ENCODE measurements at places on chromosomes 11 and 22. TPM values are rescaled to one million over a fixed set of nuclear protein-coding genes. Genes with fewer than 3 reads are reported as not detected.
A peak's percentile ranks its signal among the peaks of the same experiment; 100 is the strongest.

Gene RNF121
- 18.6 TPM for total RNA-seq

Gene AQP11
- total RNA-seq = 4.3 TPM

Gene RIC3
- 5.6 TPM for total RNA-seq

Gene SMTNL1
- not detected for total RNA-seq

Gene ABCG4
- 0.06 TPM for total RNA-seq

- DNase-seq = no peak
Measured at GRCh38 chr11:11533751-11534150, 88.1 kb downstream of the GALNT18 start.

GRCh38 chr22:32828150-32828549, 26.6 kb downstream of the TIMP3 start:
- DNase-seq = no peak

GRCh38 chr11:68838572-68838964, 3.1 kb downstream of the CPT1A start:
- DNase-seq = no peak

DNA sequence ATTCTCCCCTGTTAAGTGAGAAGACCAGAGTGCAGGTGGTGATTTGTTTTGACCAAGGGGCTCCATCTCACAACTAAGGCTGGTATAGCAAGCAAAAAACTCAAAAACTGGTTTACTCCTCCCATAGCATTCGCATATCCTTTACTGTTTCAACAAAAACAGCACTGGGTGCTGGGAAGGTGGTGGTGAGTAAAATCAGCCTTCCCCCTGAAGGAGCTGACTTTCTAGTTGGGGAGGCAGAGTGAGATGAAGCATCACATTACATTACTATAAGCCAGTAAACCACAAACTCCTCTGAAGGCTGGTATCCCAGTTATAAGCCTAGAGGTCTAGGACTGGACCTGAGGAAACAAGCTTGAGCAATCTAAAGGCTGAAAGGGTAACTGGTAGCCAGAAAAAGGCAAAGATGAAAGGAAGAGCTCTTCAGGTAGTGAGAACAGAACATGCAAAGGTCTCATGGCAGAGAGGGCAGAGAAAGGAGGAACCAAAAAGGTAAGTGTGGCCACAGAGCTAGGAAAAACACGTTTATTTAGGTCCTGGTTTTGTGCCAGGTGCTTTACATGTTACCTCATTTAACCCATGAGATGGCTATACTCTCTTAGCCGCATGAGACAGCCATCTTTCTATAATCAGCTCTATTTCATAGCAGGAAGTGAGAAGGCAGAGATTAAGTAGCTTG, 22.3 kb downstream of the TMEM123 start:
- no peak for DNase-seq

DNA sequence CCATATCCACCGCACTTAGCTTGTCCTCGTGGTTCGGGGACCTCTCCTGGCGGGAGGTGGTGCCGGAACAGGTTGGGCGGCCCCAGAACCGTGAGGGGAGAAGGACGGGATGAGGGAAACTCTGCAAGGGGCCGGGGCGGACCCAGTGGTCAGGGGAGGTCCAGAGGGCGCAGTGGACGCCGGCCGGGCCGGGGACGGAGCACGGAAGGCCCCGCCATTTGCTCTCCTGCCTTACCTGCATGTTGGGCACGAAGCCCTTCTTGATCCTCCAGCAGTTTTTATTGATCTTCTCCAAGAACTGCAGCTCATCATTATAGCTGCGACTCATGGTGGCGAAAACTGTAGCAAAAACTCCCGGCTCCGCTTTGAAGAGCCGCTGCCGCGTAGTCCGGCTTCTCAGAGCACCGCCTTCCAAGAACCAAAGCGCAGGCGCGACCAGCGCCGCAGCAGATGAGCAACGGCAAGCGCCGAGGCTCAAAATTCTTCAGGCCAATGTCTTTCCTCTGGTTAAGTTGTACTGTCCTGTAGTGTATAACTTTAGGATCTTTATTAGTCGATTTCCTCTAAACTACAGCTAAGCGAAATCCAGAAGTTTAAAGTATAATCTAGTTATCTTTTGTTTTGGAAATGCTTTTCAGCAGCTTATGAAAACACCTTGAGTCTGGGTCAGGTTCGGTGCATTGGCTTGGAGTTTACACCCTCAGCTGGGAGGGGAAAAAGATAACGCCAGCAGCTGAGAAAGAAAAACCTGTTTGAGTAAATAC, at the start of gene RTCB:
Gene RTCB (minus strand): TSS at position 419 of the 764 bp plus-strand sequence. CDS start 91 bp downstream, at position 328.
- DNase-seq = peak; percentile 94

- no peak for DNase-seq
Measured at GRCh38 chr11:3203221-3204043, 15.2 kb downstream of the MRGPRG start.

GRCh38 chr22:26665813-26666231, 8.4 kb downstream of the MIAT start:
- DNase-seq = no peak

- DNase-seq = no peak
Measured at GRCh38 chr11:33965032-33965431, 73.2 kb upstream of the LMO2 start.

DNA sequence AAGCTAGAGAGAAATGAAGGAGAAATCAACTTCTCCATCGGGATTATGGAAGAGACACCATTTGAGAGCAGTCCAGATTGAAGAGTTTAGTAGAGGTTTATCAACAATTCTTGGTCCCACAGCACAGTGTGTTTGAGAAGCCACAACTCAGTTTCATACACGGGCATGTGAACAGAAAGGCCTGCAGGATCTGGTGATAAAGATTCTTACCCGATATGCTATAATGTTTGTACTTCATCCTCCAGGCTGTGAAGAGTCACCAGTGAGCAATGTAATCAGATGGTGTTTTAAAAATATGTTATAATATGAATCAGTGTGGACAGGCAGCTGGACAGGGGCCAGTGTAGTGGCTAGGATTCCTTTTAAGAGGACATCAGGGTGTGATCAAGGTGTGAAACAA, 29.7 kb upstream of the VWA5A start:
- no peak for DNase-seq

- DNase-seq = no peak
Measured at GRCh38 chr11:72886619-72887018, 72.4 kb downstream of the ATG16L2 start.

- DNase-seq = no peak
Measured at GRCh38 chr22:32571761-32572160, 97.2 kb downstream of the FBXO7 start.

- no peak for DNase-seq
Measured at GRCh38 chr11:78226684-78227680, 38.3 kb downstream of the USP35 start.

GRCh38 chr22:48780597-48781277, 1046.9 kb downstream of the BRD1 start:
- DNase-seq = no peak

DNA sequence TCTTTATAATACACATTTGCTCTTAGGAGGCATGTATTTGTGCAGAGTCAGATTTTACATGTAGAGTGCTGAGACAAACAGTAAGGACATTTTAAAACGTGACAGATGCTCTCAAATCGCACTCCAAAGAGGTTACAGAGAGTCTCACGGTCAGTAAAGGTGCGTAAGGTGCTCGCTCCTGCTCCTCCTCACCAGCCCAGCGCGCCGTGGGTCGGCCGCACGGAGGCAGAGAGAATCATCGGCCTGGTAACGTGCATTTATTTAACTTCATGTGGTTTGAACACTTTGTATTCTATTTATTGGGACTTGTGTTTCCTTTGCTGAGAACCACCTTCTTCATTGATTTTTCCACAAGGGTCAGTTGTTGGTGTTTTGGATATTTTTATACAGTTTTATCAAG, 900.1 kb downstream of the BRD1 start:
- DNase-seq = no peak

DNA sequence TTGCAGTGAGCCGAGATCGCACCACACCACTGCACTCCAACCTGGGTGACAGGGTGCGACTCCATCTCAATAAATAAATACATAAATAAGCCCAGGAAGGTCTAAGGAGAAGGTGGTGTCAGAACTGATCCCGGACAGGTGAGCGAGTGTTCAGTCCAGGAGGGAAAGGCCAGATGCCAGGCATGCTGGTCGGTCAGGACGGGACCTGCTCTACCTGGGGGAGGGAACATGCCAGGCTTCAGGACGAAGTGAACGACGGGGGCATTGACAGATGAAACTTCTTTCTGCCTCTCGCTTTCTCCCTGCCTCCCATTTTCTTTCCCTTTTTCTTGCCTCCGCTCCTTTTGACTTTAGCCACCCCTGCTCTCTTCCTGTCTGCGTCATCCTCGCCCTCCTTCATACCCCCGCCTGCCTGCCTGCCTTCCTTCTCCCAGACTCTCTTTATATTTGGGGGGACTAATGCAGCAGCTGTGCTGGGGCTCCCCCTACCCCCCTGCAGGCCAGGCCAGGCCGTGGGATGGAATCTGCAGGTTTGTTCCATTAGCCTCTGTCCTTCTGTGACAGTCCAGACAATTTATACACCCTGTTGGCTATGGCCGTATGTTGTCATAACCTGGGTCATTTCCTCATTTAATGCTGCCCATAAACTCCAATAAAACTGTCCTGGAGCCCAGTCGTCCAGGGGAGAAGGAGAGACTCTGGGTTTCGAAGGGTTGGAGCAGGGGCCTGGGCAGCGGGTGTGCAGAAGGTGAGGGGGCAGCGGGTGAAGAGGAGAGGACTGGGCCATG, 209.2 kb upstream of the TBCEL start:
- no peak for DNase-seq

DNA sequence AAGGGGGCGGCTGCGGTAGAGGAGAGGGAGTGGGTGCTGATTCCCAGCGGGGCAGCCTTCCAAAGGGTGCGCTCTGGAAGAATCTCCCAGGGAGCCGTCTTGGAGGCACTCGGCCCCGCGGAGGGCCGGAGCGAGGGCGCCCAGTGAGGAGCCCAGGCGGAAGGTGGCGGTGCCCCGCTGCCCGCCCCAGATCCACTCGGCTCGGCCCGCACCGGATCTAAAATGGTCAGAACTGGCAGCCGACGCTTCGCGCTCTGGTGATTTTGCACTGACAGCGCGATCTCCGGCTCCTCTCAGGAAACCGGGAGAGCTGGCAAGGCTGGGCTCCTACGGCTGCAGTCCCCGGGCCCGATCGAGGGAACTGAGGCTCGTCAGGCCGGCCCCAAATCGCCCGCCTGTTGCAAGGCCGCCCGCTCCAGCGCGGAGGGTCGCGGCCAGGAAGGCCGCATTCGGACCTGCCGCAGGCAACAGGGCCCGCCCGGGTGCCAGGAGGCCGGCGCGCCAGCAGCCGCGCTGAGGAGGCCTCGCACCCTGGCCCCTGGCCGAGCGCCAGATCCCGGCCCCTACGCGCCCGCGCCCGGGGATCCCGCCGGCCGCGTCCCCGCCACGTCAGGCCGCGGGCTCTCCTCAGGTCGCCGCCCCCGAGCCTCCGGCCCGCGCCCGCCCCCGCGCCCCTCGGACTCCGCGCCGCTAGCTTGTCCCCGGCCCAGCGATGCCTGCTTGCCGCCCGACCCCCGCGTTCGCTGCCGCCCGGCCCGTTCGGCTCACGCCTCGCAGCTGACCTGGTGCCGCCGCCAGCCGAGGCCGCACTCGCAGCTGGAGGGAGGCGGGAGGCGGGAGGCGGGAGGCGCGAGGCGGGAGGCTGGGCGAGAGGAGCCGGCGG, at the start of gene KLHL22:
Gene KLHL22 (minus strand): TSS at position 818 of the 883 bp plus-strand sequence. CDS start 6,584 bp downstream, outside the sequence.
- peak; percentile 48 for DNase-seq

- DNase-seq = no peak
Measured at GRCh38 chr22:49547751-49548239, 279.9 kb downstream of the BRD1 start.

Data from right lobe of liver (tissue), 6 donors.